ENCODE measurements at places on chromosomes 12 and 14.

DNA sequence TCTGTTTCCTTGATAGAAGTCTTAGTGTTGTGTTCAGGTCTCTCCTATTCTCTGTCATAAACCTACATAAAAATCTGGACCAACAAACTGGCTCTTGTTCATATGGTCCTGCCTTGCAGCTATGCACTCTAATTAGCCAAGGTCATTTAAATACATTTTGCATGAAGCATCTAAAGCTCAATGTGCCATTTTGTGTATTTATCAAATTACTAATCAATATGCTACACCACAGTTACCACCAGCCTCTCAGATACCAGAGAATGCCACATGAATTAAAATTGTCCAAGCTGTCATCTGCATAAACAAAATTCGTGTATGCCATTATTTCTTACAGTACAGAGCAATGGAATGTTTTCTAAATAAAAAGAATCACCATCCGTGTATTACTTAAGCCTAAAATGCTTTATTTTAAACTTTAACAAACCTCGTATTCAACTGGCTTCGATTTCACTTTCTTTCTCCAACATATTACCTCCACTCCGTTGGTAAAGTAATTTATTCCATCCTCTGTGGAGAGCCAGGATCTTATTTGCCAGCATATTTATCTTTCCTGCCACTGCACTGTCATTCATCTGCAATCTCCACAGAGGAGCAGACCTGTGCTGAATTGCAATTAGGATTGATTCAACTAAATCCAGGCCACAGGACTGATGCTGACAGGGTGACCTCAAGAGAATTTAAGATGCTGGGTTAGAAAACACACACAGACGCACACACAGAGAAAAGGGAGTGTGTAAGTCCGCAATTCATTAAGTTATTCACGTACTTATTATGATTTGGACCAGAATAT, 284.1 kb upstream of the FOXG1 start:
- DNase-seq, result no peak

GRCh38 chr14:34222867-34223266, 239.2 kb downstream of the SPTSSA start:
- DNase-seq, result no peak

DNA sequence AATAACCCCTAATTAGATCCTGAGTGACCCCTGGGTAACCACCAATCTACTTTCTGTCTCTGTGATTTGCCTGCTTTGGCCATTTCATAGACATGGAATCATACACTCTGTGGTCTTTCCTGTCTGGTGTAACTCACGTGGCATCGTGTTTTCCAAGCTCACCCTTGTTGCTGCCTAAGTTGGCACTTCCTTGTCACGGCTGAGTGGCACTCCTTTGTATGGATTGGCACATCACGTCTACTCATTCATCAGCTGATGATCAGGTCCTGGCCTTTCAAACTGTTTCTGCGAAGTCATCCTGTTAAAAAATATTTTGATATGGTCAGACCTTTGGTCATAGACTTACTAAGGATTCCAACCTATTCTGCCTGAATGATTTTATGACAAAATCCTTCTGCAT, 87.7 kb downstream of the GLT1D1 start:
- DNase-seq, result no peak

DNA sequence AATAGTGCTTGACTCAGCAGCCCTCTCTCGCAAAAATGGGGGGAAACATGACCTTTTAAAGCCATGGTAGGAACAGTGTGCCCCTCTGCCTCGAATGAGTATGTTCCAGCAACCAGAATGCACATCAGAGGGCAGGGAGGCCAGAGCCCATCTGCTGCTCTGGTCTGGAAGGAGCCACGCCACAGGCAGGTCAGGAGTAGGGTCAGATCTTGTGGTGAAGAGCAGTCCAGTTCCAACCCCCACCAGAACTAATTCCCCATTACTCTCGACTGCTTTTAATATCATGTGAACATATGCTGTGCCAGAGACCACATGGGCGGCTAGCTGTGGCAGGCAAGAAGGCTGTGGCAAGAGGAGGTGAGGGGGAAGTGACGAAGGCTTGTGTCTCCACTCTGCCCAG, 34.6 kb upstream of the TMX1 start:
- DNase-seq, result no peak

GRCh38 chr12:71854594-71854993, 15.0 kb downstream of the TBC1D15 start:
- DNase-seq, result no peak

DNA sequence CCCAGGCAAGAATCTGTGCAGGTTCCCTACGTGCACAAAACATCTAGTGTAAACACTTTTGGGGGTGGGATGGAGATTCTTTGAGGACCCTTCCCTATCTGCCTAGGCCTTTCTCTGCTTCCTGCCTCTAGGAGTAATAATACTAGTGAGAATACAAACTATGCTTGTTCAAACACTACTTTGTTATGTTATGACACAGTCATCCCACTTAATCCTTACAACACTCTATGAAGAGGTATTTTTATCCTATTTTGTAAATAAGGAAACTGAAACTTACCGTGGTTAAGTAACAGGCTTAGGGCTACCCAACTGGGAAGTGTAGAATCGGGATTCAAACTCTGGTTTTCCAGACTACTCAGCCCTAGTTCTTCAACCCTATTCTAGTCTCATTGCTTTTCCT, 96.5 kb downstream of the KCNA5 start:
- DNase-seq, result no peak

DNA sequence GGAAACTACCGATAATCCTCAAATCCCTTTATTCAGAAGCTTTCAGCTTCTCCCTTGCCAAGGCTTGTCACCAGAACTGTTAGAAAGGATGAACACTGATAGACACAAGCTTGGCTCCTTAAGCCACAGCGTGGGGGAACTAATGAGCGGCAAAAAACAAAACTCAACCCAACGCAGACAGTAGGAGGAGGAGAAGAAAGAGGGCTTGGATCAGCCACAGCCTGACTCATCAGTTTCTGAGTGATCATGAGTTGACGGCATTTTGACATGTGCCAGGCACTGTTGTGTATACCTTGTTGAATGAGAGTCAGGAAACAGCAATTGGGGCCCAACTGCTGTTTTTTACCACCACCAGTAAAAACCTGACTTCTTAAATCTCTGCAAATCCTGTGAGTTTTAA, 23.7 kb downstream of the PLXNC1 start:
- DNase-seq, result no peak

GRCh38 chr14:73717711-73718417, 3.7 kb upstream of the PNMA1 start:
- DNase-seq, result no peak

GRCh38 chr12:103647267-103647666, 60.2 kb downstream of the STAB2 start:
- no peak for DNase-seq

DNA sequence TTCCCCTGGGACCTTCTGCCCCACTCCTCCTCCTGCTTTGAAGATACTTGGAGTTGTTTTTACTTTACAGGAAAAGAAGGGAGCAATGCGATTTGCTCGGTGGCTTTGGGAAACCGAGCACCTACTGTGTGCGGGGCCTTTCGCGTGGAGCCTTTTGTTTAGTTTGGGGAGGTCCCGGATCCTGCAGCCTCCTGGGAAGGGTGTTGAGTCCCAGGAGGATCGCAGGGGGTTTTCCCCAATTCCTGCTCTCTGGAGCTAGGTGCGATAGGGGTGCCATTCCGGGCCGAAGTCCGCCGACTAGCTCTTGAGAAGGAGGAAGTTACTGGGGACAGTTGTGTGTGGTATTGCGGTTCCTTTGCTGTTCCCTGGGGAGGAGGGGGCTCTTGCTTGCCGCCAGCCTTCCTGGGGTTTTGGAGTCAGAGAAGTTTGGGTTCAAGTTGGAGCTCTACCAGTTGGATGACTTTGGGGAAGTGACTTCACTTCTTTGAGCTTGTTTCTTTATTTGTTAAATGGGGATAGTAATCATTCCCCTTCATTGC, 1.1 kb downstream of the BRI3BP start:
- DNase-seq, result no peak

- DNase-seq, result no peak
Measured at GRCh38 chr14:71397371-71397770, 490.1 kb downstream of the PCNX1 start.

DNA sequence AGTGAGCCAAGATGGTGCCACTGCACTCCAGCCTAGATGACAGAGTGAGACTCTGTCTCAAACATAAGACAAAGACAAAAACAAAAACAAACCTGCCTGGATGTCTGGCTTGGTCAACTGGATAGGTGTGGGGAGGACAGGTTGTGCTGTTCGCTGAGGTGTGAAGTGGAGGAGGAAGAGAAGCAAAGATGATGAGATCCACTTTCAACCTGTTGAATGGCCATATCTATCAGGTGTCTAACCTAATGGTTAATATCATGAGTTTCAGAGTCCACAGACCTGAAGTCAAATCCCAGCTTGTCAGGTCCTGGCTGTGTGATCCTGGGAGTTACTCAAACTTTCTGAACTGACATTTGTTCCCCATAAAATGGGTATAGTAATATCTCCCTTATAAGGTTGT, 9.7 kb upstream of the CCDC177 start:
- no peak for DNase-seq

DNA sequence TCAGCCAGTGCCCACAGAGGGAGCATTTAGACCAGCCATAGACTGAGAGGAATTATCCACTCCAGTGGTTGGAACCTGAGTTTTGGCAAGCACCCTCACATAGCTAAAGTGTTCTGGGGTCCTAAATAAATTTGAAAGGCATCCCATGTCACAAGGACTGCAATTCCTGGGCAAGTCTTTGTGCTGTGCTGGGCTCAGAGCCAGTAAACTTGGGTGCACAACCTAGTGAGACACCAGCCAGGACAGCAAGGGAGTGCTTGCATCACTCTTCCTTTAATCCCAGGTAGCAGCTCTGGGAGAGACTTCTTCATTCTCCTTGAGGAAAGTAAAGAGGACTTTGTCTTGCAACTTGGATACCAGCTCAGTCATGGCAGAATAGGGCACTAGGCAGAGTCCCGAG, 142.0 kb upstream of the FSCB start:
- no peak for DNase-seq
